ENCODE measurements at places on chromosomes 13 and 19.

DNA sequence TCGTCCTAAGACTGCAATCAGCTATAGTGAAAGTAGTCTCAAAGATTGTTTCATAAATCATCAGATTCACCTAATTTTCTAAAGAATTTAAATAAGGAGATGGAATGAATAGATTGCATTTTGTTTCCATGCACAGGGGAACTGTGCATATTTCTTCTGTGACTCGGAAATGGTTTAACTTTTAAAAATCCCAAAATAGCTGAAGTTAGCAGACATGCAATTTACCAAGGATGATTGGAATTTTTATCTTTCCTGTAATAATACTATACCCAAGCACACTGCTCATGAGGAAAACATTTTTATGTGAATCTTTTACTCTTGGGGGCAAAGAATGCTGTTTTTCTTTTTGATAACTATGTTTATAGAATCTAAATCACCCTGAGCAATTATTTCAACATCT is 15.0 kb upstream of the LMO7 start:
- DNase-seq: no peak

DNA sequence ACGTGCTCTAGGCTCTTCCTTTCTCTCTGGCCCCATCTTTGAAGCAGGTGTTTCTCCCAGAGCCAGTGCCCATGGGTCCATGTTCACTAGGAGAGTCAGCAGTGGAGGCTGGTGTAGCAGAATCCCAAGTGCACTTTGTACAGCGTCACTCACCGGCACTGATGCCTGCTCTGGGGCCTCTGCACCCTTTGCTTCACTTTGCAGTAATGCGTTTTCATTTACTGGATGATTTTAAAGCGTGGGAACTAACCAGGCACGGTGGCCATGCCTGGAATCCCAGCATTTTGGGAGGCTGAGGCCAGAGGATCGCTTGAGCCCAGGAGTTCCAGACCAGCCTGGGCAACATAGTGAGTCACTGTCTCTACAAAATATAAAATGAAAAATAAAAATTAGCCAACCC is 30.7 kb downstream of the SLC25A42 start:
- DNase-seq: no peak

DNA sequence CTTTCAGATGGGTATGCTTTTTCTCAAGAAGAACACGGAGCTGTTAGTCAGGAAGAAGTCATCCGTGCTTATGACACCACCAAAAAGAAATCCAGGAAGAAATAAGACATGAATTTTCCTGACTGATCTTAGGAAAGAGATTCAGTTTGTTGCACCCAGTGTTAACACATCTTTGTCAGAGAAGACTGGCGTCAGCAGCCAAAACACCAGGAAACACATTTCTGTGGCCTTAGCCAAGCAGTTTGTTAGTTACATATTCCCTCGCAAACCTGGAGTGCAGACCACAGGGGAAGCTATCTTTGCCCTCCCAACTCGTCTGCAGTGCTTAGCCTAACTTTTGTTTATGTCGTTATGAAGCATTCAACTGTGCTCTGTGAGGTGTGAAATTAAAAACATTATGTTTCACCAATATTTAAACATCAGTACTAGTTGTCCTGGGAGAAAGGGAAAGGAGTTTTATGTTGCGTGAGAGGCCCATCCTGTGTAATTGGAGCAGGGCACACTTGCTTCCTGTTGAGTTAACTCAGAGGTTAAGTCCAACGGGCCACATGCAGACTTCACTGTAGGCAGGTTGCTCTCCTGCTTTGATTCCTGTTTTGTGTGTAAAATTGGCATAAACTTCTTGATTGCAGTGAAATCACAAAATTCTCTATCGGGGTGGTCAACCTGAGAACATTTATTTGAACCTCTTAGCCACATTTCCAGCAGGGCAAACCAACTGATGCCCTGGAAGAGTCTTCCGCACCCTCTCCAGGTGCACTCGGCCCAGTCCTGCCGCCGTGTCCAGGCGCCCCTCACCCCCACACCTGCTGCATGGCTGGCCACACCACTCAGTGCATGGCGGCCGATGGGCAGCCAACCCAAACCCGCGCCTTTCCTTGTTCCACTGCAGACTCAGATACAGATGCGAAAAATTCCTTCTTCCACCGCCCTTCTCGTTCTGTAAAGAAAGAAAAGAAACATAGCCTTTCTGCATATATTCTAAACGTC is 31.6 kb downstream of the SHISA2 start:
- DNase-seq: no peak

DNA sequence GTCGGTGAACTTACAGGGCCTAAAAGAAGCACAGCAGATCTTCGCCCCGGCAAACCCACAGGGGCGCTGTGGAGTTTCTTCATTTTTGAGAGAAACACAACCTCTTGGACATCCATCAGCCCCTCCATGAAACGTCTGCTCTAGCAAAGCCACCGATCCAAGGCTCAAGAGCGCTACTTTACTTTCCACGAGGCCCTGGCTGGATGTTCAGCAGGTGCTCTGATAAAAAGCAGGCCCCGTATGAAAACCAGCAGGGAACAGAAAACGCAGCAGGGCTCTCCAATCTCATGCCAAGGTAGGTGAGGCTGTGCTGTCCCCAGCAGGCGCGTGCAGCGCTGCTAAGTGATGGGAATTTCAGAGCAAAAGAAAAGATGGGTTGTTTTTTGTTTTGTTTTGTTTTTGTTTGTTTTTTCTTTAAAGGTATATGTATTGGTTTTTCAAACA is 86.7 kb downstream of the IRS2 start:
- no peak for DNase-seq

GRCh38 chr19:43908659-43909058 is 26.4 kb downstream of the ZNF45 start:
- DNase-seq: no peak

- peak; percentile 55 for DNase-seq
Observed at GRCh38 chr13:71864094-71864985, 2.7 kb downstream of the DACH1 start.

DNA sequence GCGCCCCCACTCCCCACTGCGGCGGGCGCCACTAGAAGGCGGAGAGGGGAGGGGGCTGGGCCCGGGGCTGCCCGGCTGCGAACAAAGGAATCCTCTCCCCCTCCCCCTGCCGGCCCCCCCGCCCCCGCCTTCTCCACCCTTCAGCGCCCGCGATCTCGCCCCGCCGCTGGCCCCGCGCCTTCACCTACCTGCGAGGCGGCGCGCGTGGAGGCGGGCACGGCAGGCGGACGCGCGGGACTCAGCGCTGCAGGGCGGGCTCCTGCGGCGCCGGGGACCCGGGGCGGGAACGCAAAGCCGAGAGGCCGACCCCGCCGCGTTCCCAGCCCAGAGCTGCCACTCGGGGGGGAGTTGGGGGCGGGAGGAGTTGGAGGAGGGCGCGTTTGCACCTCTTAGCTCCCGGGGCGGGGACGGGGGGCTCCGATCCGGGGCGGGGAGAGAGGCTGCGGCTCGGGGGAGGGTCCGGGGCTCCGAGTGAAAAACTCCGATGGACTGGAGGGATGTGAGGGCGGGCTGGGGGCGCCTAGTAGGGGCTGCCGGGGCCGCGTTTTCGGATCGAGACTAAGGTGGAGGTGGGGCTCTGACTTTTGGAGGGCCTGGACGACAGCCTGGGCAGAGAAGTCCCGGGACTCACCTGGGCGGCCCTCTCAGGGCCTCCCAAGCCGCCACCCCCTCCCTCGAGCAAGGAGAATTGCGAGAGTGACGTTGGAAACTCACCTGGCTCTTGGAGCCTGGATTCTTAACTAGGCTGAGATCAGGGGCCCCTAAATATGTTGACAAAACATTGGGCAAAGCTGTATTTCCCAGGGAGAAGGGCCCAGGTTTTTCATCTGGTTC is at the start of gene FBN3:
Gene FBN3 (minus strand): TSS at position 332 of the 834 bp plus-strand sequence. CDS start 2,112 bp downstream, outside the sequence.
- DNase-seq: peak; percentile 39

DNA sequence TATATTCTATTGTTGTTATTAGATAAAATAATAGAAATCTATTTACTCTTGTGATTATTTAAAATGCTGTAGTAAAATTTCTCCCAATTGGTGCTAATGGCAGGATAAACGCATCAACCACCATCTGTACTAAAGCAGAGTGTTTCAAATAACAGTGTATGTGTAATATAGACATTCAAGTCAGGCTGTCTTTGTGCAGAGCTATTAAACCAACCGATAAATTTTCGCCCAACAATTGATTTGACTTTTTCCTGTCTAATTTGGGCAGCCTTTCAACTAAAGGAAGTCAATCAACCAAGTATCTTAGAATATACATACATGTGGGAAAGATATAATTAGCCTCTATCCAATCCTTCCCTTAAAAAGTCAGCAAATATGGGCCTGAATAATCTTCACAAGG is 5.8 kb downstream of the AMER2 start:
- DNase-seq: no peak

GRCh38 chr19:10086591-10087192 is 575 bp downstream of the SHFL start:
- DNase-seq: no peak

- no peak for DNase-seq
Observed at GRCh38 chr19:2487090-2487489, 11.2 kb downstream of the GADD45B start.

DNA sequence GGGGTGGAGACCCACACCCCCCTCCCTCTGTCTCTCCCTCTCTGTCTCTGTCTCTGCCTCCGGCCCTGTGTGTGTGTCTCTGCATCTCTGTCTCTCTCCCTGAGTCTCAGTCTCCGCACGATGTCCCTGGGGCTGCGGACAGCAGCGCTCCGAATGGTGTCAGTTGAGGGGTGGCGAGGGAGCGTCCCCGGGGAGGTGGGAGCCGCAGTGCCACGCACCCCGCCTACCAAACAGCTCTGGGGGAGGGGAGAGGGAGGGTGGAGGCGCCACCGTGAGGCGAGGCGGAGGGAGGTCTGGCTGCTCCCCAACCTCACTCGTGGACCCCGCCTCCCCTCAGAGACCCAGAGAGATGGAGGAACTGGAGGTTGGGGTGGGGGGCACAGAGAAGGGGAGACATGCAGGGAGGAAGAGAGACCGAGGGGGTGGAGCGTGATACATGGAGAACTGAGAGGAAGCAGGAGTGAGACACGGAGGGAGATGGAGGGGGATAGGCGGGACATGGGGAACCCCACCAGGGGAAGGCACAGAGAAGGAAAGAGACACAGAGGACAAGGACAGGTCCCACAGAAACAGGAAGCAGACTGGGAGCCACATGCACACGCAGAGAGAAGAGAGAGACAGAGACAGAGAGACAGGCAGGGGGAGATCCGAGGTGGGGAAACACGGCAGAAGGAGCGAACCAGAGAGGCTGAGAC is 7.2 kb downstream of the ERFL start:
- no peak for DNase-seq

Measured in glutamatergic neuron (in vitro differentiated cells).